Fibroblast of upper back skin (primary cell): ENCODE measurements at places on chromosomes 16 and 17.

DNA sequence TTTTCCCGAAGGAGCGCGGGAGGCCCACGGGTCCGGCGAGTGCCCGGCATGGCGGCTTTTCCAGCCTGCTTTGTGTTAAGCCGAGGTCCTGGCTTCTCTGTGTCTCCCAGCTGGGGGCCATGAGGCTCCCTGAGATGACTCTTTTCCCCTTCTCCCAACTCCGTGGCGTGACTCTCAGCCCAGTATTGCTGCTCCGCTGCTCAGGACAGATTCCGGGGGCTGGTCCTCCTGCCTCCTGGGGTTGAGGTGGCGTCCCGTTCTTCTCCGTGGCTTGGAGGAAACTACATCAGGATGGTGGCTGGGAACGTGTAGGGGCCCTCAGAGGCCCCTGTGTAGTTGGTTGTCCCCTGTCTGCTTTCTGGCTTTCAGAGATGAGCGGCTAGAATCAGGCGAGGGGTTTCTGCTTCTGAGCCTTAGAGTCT, 951 bp downstream of the GPS1 start:
- DNase-seq = no peak

- no peak for DNase-seq
These were observed 69.6 kb downstream of the MARF1 start for GRCh38 chr16:15573274-15573895.

- DNase-seq = no peak
These were observed 82.4 kb downstream of the ANKRD11 start for GRCh38 chr16:89407925-89408300.

- no peak for DNase-seq
These were observed 21.8 kb downstream of the KLHL36 start for GRCh38 chr16:84670063-84670462.

DNA sequence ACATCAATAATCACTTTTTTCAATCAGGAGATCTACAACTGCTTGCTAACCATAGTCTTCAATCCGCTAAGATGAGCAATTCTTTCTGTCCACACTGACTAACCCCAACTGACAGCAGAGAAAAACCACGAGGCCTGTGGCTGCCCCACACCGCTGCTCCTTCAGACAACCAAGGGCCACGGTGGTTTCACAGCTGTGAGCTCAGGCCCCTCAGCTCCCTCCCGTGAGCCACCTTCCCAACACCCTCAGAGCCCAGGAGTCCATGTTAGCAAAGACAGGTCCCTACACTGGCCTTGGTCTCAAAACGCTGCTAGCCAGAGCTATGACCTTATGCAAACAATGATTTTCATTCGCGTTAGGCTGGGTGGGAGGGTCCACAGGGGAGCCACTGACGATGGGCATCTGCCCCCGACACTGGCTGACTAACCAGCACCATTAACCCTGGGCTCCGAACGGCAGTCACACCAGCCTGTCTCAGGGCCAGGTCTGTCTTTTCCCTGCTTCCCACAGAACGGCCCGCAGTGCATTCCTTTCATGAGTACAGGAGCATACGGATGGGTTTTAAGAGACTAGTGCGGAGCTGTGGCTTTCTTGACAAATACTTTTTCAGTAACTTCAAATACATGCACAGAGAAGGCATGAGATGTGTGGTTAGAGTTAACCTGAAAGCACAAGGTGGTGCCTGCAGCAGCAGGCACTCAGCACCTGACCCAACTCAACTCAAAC, 67.3 kb downstream of the ANKRD11 start:
- DNase-seq = peak; percentile 71

- no peak for DNase-seq
These were observed 65.4 kb downstream of the C16orf78 start for GRCh38 chr16:49439050-49439449.

DNA sequence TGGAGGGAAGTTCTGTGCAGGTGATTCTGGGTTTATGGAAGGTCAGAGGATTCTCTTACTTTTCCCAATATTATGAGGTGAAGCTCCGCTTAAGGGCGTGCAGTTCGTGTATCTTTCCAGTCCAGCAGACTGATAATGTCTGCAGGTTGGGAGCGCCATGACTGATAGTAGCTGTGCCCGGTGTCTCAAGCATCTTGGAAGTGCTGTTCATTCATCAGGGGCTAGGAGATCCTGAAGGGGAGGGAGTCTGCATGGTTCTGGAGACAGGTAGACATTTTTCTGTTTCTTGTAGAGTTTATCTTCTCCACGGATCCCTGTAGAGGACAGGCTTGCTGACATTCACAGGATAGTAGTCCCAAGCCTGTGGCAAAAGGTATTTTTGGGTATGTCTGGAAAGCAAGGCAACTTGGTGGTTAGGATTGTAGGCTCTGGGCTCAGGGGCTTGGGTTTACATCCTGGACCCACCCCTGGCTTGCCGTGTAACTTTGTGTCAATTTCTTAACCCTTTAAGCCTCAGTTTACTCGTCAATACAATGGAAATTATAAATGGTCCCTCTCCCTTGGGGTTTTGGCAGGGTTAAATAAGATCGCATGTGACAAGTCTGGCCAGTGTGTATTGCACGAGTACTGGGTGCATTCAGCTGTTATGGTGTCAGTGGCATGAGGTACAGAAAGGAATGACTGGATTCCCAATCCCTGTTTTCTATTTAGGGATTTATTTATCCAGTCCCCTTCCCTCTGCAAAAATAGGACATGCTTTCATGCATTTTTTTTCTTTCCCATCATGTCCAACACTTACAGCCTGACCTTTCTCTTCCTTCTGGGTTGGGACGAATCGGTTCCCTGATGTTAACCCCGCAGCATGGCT, 8.2 kb downstream of the HLF start:
- DNase-seq = no peak
